ENCODE measurements at places on chromosomes 3 and 15.

GRCh38 chr3:104596551-104596950 is 770.2 kb upstream of the ALCAM start:
- DNase-seq: no peak

- DNase-seq: no peak
Measured at GRCh38 chr15:91961357-91961756, 107.8 kb downstream of the SLCO3A1 start.

DNA sequence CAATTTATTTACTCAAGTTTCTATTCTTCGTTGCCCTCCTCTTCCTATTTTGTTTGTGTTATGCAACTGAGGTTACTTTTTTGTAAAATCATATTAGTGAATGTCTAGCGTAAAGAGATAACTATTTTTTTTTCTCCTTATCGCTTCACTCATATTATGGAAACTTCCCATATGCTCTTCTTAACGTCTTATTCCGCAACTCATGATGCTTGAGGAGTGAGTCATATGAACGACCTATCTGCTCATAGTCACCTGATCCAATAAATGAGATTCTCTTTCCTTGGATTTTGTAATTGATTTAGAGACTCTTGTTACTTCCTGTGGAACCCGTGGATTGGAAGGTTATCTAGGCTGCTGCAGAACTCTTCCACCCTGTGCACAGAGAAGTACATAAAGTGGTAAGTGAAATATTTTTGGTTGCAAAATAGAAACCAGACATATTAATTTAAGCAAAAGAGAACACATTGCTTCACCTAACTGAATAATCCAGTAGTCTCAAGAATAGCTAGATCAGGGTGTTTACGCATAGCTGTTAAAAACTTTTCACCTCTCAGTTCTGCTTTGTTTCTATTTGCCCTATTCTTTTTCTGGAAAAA is 719.3 kb upstream of the SGO1 start:
- no peak for DNase-seq

DNA sequence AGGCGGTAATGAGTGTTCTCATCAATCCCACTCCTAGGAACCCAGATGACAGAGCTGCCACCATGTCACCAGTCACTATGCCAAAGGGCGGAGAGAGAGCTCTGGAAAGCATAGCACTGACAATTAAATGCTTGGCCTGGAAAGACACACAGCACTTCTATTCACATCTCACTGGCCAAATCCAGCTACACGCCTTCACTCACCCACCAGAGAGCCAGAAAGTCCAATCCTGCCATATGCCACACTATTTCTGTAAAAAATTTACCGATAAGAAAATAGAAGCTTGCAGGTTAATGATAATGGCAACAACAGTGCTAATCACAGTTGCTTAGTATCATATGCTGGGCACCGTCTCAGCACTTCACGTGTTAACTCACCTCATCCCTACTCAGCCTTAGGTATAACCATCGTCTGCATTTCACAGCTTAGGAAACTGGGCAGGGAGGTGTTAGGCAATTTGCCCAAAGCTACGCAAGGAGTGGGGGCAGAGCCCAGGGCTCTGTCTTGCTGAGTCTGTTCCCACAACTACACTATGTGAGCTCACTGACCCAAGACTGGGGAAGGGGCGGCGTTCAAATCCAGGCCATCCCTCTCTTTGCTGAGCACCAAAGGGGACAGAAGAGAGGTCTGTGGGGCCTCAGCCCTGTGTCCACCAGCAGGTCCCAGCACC is 16.5 kb downstream of the KLHL25 start:
- DNase-seq: no peak

DNA sequence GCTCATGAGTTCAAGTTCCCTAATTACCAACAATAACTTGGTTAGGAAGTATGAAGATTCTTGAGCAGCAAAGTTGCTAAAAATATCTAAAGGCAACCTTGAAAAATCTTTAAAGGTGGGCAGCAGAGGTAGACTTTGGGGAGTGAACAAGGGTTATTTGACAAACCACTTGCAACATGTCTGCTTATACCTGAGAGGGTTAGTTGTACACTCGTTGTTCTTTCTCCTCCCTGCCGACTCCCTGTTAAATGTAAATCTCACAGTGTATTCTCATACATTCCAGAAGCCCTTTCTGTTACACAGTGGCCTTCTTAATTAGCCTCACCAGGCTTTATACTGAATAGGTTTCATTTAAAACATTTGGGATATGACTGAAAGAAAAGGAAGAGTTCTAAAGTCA is 121.7 kb downstream of the ARNT2 start:
- DNase-seq: no peak

GRCh38 chr15:23395832-23396231 is 41.3 kb downstream of the GOLGA8S start:
- DNase-seq: no peak

All from stimulated activated CD4-positive, alpha-beta T cell treated with anti-CD3 and anti-CD28 coated beads, Interleukin-12 subunit alpha, Interleukin-12 subunit beta, amount 100 ng/mL, for 4 hours (primary cell).